Left ventricle myocardium inferior (tissue), 1 donor: ENCODE measurements at places on chromosomes 12 and 14. TPM values are rescaled to one million over a fixed set of nuclear protein-coding genes. Genes with fewer than 3 reads are reported as not detected.

Gene CISTR
- 2.1 TPM for total RNA-seq

Gene BICDL1
- total RNA-seq: 0.08 TPM

Gene OAS1
- 4.8 TPM for total RNA-seq

Gene CEBPE
- not detected for total RNA-seq

Gene TAS2R46
- 0.30 TPM for total RNA-seq

Gene POLE2
- 0.69 TPM for total RNA-seq

Gene DPPA3
- not detected for total RNA-seq

Gene ZFHX2
- total RNA-seq: 0.74 TPM

DNA sequence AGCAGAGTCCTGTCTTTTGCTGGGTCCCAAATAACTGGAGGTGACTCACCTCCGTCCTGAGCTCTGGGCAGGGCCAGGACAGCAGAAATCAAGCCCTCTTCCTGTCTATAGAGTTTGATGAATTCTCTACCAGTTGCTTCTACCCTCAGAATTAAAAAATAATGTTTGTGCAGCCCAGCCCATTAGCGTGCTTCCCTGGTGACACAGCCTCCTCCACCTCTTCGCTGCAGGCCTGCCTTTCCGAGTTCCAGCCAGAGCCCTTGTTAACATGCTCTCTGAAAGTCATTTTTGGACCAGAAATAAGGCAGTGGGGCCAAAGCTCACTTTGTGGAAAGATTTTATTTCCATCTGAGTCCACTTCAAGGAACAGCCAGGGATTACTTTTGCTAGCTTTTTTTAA, 94.0 kb downstream of the TBX5 start:
- no peaks in the 10 kb centered on the region for H3K27me3 ChIP-seq
- H3K4me3 ChIP-seq: no peak overlapping the region
- no peak for DNase-seq
- H3K27ac ChIP-seq: no peak overlapping the region
- no peaks in the 10 kb centered on the region for H3K36me3 ChIP-seq

GRCh38 chr12:104649921-104650320, 193.2 kb downstream of the CHST11 start:
- H3K4me3 ChIP-seq: no peak overlapping the region
- no peak overlapping the region for H3K27ac ChIP-seq
- no peaks in the 10 kb centered on the region for H3K27me3 ChIP-seq
- DNase-seq: no peak
- H3K4me1 ChIP-seq: peaks cover 9% of the 10 kb centered on the region

GRCh38 chr14:60506462-60506984, 2.4 kb upstream of the SIX6 start:
- H3K4me3 ChIP-seq: no peak overlapping the region
- no peak for DNase-seq
- no peak overlapping the region for H3K27ac ChIP-seq
- H3K27me3 ChIP-seq: peaks cover 100% of the 10 kb centered on the region
- no peaks in the 10 kb centered on the region for H3K36me3 ChIP-seq

DNA sequence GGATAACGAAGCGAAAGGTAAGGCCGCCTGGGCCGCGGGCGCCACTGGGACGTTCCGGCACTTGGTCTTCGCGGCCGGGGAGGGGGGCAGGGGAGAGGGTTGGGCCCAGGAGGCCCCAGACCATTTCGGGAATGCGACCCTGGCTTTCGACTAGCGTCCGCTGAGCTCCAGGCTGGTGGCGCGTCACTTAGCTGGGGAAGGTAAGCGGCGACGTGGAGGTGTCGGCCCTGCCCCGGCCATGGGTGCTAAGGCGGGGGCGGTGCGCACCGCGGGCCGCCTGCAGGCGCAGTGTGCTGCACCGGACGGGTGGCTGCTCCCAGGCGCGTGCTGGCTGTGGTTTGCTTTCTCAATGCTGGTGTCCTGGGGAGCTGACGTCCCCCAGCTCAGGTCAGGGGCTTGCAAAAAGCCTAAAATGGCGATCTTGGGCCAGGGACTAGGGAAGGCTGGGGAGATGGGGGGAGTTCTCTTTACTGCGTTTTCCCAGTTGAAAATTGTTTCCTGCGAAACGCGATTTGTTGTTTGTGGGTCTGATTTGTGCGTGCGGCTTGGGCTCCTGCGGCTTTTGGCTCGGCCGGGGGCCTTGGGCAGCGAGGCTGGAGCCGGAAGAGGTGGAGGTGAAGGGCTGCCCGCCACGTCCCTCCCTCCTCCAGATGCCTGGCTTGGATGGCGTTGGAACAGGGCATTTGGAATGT, 1.2 kb downstream of the HOXC10 start:
- no peak for DNase-seq
- H3K4me3 ChIP-seq: peak overlapping the region; percentile 12
- H3K27me3 ChIP-seq: peaks cover 100% of the 10 kb centered on the region
- H3K27ac ChIP-seq: no peak overlapping the region
- H3K4me1 ChIP-seq: peaks cover 25% of the 10 kb centered on the region

DNA sequence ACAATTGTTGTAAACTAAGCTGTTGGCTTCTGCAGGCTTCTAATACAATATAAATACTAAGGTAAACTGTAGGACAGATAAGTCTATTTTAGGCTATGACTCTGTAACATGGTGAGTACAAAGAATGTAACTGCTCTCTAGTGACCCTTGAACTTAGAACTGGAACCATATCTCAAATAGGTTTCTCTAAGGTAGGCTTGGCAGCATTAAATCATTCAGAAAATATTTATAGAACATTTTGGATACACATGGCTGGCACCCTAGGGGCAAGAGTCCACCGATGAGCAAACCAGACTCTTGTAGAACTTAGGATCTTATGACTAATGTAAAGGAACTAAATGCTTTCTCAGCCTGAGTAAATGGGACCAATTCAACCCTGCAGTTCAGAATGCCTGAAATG, 19.4 kb upstream of the SLC25A3 start:
- no peak for DNase-seq
- H3K4me3 ChIP-seq: no peak overlapping the region
- H3K36me3 ChIP-seq: no peaks in the 10 kb centered on the region
- H3K27ac ChIP-seq: peak overlapping the region; percentile 4
- no peaks in the 10 kb centered on the region for H3K27me3 ChIP-seq
- peaks cover 7% of the 10 kb centered on the region for H3K4me1 ChIP-seq

GRCh38 chr12:39420043-39420442, 22.9 kb downstream of the KIF21A start:
- no peak overlapping the region for H3K27ac ChIP-seq
- H3K27me3 ChIP-seq: no peaks in the 10 kb centered on the region
- H3K4me1 ChIP-seq: peaks cover 23% of the 10 kb centered on the region
- no peak for DNase-seq
- H3K36me3 ChIP-seq: no peaks in the 10 kb centered on the region

- no peaks in the 10 kb centered on the region for H3K4me1 ChIP-seq
- no peak for DNase-seq
- H3K36me3 ChIP-seq: no peaks in the 10 kb centered on the region
- no peak overlapping the region for H3K27ac ChIP-seq
Observed at GRCh38 chr14:96895658-96896271, 98.6 kb downstream of the VRK1 start.

- DNase-seq: no peak
- peaks cover 57% of the 10 kb centered on the region for H3K4me1 ChIP-seq
- no peak overlapping the region for H3K27ac ChIP-seq
Observed at GRCh38 chr14:97975962-97976361, 1178.8 kb downstream of the VRK1 start.

- no peak for DNase-seq
- H3K36me3 ChIP-seq: no peaks in the 10 kb centered on the region
- H3K27ac ChIP-seq: peak overlapping the region; percentile 73
- H3K27me3 ChIP-seq: no peaks in the 10 kb centered on the region
Observed at GRCh38 chr12:124726596-124727263, 136.9 kb downstream of the SCARB1 start.

- H3K36me3 ChIP-seq: peaks cover 45% of the 10 kb centered on the region
- H3K27ac ChIP-seq: peak overlapping the region; percentile 93
- DNase-seq: peak; percentile 68
Observed at GRCh38 chr12:48779869-48780268, 9.0 kb downstream of the ADCY6 start.

- H3K36me3 ChIP-seq: peaks cover 9% of the 10 kb centered on the region
- no peaks in the 10 kb centered on the region for H3K27me3 ChIP-seq
- no peak for DNase-seq
- no peak overlapping the region for H3K4me3 ChIP-seq
- H3K4me1 ChIP-seq: peaks cover 38% of the 10 kb centered on the region
Observed at GRCh38 chr12:121529184-121529583, 51.6 kb downstream of the KDM2B start.

GRCh38 chr12:53265783-53266182, 2.3 kb upstream of the ESPL1 start:
- no peak overlapping the region for H3K4me3 ChIP-seq
- no peaks in the 10 kb centered on the region for H3K27me3 ChIP-seq
- no peak overlapping the region for H3K27ac ChIP-seq
- DNase-seq: no peak

DNA sequence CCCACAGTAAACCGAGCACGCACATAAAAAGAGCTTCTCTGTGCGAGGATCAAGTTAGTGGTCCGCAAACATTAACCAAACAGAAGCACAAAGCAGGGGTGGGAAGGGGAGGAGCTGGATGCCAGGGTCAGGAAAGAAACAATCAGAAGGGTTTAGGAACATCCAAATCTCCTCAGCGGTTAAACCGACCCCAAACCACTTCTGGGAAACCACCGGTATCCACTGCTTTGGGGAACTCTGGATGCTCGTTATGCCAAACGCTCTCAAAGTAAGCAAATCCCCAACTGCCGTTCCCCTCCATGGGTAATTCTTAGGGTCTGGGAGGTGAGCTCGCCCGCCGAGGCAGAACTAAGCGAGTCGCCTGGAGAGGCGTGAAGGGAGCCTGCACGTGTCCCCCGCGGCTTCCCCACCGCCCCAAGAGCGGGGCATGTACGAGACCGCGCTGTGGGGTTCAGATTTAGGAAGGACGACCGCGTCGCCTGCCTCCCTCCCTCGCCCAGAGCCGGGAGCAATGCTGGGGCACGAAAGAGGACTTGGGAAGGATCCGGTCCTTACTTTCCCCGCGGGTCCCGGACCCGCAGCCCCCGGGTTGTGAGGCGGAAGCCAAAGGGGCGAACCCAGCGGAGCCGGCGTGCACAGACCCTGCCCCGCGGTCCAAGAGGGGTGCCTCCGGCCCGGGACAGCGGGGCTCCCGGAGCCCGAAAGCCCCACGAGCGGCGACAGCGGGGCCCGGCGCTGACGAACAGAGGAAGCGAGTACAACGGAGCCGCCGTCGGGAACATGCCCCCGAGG, 711 bp downstream of the SBNO1 start:
- H3K36me3 ChIP-seq: no peaks in the 10 kb centered on the region
- no peaks in the 10 kb centered on the region for H3K27me3 ChIP-seq
- H3K4me1 ChIP-seq: peaks cover 53% of the 10 kb centered on the region
- peak overlapping the region; percentile 80 for H3K4me3 ChIP-seq
- peak overlapping the region; percentile 97 for H3K27ac ChIP-seq

- no peak overlapping the region for H3K27ac ChIP-seq
- DNase-seq: no peak
- H3K4me3 ChIP-seq: no peak overlapping the region
- no peaks in the 10 kb centered on the region for H3K4me1 ChIP-seq
- H3K27me3 ChIP-seq: no peaks in the 10 kb centered on the region
Observed at GRCh38 chr12:21483531-21483930, 17.9 kb downstream of the RECQL start.

GRCh38 chr12:94458877-94459727, 565 bp downstream of the CEP83 start:
- H3K27me3 ChIP-seq: no peaks in the 10 kb centered on the region
- H3K36me3 ChIP-seq: peaks cover 6% of the 10 kb centered on the region
- peak overlapping the region; percentile 85 for H3K4me3 ChIP-seq
- no peak for DNase-seq
- peak overlapping the region; percentile 94 for H3K27ac ChIP-seq

DNA sequence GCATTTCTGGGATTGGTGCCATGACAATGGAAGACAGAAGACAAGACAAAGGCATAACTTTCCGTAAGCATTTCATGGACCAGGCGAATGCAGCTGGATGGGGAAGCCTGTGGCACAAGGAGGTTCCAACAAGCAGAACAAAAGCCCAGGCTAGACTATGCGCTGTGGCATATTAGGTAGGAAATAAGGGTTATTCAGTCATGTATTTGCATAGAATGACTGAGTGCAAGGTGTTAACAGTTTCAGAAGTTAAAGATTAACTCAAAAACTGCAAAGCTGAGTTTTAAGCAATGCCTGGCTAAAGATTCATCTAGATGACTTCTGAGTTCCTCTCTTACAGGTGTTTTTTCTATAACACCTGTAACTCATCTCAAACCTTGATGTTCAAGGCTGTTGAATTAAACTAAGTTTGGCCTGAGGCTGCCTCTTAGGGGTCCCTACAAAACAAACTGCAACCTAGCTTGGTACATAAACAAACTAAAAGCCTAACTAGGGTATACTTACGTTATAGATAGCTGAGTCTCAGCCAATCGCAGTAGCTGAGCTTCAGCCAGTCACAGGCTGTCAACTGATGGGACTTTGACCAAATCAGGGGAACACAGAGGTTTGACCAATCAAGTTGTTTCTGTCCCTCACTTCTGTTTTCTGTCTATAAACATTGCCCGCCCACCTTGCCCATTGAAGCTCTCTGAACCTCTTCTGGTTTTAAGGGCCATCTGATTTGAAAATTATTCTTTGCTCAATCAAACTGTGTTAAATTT, 52.2 kb upstream of the PLBD1 start:
- H3K4me1 ChIP-seq: peaks cover 22% of the 10 kb centered on the region
- no peak overlapping the region for H3K4me3 ChIP-seq
- no peak overlapping the region for H3K27ac ChIP-seq
- no peaks in the 10 kb centered on the region for H3K36me3 ChIP-seq
- H3K27me3 ChIP-seq: no peaks in the 10 kb centered on the region

- DNase-seq: no peak
- H3K27ac ChIP-seq: no peak overlapping the region
- H3K4me1 ChIP-seq: peaks cover 27% of the 10 kb centered on the region
- H3K36me3 ChIP-seq: no peaks in the 10 kb centered on the region
- peaks cover 100% of the 10 kb centered on the region for H3K27me3 ChIP-seq
- H3K4me3 ChIP-seq: no peak overlapping the region
Observed at GRCh38 chr12:53975479-53976152, 862 bp upstream of the HOTAIR start.

GRCh38 chr14:90839024-90839888, 23.0 kb upstream of the TTC7B start:
- H3K27ac ChIP-seq: peak overlapping the region; percentile 87
- no peaks in the 10 kb centered on the region for H3K36me3 ChIP-seq
- no peaks in the 10 kb centered on the region for H3K27me3 ChIP-seq
- peak overlapping the region; percentile 50 for H3K4me3 ChIP-seq
- peaks cover 15% of the 10 kb centered on the region for H3K4me1 ChIP-seq

DNA sequence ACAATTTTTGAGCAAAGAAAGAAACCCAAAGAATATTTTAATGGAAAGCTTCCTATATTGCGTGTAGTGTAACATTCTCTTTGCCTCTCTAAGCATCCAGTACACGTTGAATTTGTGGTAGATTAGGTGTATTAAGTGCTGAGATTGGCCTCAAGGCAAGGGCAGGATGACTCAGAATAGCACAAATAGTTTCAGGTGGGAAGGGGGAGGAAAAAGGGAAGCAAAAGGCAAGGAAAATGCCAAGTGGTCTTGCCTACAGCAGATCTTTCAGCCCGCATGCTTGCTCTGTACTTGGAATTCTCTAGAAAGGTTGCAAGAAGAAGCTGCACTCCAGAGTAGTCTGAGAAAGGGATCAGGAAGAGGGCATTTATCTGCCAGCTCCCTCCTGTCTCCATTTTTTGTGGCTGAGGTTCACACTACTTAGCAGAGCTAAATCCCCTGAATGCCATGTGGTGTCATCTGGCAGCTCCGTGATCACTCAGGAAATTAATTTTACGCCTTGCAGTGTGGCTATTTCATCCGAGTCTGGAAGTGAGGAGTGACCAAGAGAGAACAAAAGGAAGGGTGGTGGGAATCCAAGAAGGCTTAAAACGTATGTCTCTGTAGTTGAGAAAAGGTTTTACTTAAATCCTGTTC, 28.5 kb downstream of the CDKN1B start:
- H3K36me3 ChIP-seq: no peaks in the 10 kb centered on the region
- H3K27ac ChIP-seq: peak overlapping the region; percentile 60

- H3K27ac ChIP-seq: peak overlapping the region; percentile 95
- DNase-seq: no peak
- H3K27me3 ChIP-seq: no peaks in the 10 kb centered on the region
- peaks cover 40% of the 10 kb centered on the region for H3K4me1 ChIP-seq
Observed at GRCh38 chr12:101878243-101878821, 952 bp downstream of the DRAM1 start.
